Prostate gland (tissue), 2 donors: ENCODE measurements at places on chromosomes 3 and 15.

DNA sequence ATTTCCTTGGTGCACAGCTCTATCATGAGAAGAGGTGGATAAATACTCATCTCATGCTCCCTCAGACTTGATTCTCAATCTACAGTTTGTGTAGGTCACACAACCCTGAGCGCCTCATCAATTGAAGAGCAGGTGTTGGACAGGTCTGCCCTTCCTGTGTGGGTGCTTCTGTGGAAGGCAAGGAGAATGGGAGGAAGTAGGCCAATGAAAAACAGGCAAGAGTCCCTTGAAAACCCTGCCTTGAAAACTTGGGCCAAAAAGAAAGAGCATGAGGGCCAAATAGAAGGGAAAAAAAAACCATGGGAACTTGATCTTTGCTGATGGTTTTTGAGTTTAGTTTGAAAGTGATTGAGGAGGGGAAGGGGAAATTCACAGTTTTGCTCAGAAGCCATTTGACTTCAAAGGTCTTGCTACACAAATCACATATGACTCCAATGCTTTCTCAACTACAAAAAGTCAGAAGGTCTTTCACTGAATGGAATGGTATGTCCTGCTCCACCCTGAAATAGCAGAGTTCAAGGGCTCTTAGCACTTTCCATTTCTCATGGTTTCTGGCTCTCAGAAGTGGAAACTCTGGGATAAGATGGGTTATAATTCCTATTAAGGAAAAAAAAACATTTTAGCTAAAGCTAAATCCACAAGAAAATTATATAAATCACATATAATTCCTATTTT, 37.2 kb upstream of the TM4SF1 start:
- DNase-seq: no peak

GRCh38 chr3:112709911-112710310, 69.0 kb upstream of the CCDC80 start:
- DNase-seq: no peak

- DNase-seq: no peak
Measured at GRCh38 chr3:44056446-44057240, 185.0 kb upstream of the TOPAZ1 start.

DNA sequence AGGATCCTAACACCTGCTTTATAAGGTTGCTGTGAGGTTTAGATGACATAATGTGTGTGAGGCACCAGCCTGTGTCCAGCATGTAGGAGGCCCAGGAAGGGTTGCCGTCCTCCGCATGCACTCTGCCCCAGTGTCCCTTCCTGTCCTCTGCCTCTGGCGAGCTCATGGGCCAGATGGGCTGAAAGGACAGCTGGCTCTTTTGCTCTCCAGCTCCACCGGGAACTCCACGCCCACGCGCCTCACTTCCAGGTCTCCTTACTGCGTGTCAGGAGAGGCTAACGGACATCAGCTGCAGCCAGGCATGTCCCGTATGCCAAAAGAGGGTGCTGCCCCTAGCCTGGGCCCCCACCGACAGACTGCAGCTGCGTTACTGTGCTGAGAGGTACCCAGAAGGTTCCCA, 12.2 kb downstream of the MUC20 start:
- DNase-seq: no peak

DNA sequence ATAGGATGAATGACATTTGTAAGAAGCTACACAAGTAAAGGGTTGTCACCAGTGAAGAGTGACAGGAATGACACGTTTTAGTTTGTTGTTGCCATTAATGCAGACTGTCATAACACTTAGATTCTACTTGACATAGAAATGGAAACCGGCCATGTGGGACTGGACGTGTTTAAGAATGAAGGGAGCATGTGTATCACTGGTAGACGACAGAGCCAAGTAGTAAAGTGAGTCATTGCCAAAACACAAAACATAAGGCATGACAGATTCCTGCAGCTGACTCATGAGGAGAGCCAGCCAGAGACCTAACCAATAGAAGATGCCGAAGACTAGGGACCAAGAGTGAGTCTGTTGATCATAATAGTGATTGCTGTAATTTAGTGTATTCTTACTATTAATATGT, 106.2 kb upstream of the PLAAT1 start:
- no peak for DNase-seq

- no peak for DNase-seq
Measured at GRCh38 chr3:156416846-156417558, 137.9 kb downstream of the SSR3 start.

- DNase-seq: no peak
Measured at GRCh38 chr3:59754456-59755129, 704.8 kb upstream of the CFAP20DC start.
